ENCODE measurements at places on chromosomes 13 and 19.

GRCh38 chr13:99897076-99897440 lies 74.5 kb downstream of the ZIC5 start:
- no peak for DNase-seq

DNA sequence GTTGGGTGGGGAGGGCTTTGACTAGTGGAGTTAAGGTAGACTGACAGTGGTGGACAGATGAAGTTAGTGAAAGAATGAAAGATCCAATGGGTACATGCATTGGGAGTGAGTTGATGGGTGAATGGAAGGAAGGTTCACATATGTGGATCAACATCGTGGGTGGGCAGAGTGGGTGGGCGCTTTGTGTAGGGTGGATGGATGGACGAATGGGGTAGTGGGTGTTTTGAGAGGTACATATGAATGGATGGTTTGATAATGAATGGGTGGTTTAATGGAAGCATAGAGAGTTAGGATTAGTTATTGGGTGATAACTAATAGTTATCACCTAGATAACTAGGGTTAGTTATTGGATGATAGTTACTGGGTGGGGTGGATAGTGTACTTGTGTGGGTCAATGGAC lies 11.5 kb downstream of the ZSWIM4 start:
- DNase-seq: no peak

GRCh38 chr13:69856331-69856730 lies 251.3 kb upstream of the ATXN8OS start:
- DNase-seq: no peak

GRCh38 chr13:51764184-51765141 lies 39.5 kb downstream of the DHRS12 start:
- DNase-seq: peak; percentile 75

All from upper lobe of left lung (tissue), 6 donors.